ENCODE measurements at places on chromosomes 4 and X.

DNA sequence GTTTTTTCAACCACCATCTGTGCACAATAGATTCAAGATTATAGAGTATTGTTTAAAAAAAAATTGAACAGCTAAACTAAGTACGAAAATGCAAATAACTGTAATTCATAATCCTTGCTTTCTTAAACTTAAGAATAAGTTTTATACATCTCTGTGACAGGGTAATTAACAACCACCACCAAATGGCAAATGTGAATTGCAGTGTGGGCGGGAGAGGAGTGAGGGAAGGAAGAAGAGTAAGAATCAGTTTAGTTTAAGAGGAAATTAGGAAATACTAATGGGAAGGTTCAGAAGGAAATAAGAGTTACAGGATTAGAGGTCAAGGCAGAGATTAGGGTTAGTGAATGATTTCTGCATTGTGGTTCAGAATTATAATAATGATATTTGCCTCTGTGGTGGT lies 430.9 kb downstream of the SPRY1 start:
- no peak for DNase-seq

- DNase-seq: no peak
Measured at GRCh38 chr4:27787195-27787594, 926.6 kb downstream of the STIM2 start.

GRCh38 chr4:94957030-94957429 lies 199.3 kb downstream of the BMPR1B start:
- DNase-seq: no peak

DNA sequence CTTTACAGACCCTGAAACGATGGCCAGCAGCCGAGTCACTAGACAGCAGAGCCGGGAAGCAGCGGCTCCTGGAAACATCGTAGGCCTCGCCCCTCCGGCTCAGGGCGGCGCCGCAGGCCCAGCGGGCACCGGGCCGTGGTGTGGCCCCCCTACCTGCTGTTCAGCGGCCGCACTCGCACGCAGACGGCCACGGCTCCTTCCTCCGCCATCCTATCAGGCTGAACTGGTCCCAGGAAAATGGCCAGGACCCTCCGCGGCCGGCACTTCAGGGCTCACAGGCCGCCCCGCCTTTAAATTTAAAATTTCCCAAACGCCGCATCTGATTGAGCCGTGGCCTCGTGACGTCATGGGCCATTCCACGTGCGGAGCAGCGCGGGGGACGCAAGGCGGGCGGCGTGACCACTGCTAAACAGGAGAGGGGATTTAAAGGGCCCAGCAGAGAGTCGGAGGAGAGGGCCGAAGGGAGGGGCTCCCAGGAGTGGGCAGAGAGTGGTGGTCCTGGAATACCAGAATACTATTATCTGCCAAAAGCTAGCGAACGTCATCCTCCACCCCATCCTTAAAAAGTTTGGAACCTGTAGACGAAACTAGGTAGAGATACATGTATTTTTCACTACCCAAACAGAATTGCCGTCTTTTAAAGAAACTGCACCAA lies at the start of gene CENPE:
Gene CENPE (minus strand): TSS at position 233 of the 655 bp plus-strand sequence. CDS start 24 bp downstream, at position 209.
- DNase-seq: peak; percentile 67

- no peak for DNase-seq
Measured at GRCh38 chr4:13537011-13537831, 7.1 kb downstream of the NKX3-2 start.

DNA sequence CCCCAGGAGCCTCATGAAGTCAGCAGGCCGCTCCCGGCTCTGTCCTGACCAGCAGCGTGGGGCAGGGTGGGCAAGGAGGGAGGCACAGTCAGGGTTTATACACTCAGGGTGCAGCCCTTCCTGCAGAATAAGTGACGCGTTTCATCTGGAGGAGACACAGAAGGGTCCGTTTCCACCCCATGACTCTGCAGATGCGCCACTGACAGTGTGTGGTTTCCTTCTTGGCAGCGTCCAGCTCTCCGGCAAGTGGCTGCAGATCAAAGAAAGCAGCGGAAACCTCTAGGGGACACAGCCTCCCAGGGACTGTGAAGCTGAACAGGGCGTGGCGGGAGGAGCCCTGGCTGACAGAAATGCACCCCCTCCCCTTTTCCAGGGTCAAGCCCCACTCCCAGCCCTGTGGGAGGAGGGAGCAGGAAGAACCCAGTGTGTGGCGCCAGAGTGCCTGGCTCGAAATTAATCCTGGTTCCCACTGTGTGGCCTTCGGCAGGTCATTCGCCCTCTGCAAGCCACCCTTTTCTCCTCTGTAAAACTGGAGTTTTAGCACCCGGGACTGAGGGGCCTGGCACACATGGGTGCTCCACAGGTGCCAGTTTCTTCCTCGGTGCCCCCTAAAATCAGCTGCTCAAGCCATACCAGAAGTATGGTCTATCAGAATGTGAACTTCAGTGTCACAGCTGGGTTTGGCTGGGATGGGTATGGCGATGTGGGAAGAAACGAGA lies 17.3 kb upstream of the TBC1D14 start:
- DNase-seq: no peak

- no peak for DNase-seq
Measured at GRCh38 chr4:33890841-33891240, 2353.5 kb downstream of the ARAP2 start.

DNA sequence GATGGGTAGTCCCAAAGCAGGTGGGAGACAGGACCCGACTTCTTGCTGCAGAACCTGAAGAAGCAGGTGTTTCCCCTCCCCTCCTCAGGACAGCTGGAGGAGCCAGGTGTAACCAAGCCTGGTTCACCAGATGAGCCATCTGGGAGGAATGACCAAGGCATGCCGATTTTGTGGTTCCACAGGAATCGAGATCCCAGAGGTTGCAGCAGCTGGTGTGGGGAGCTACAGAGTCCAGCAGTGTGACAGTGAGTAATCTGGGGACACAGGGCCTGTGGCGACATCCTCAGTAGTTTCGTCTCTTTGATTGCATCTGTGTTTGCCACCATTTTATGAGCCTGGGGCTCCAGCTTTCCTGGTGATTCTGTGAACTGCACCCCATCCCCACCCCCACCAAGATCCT lies 2.6 kb upstream of the NDP start:
- no peak for DNase-seq

- DNase-seq: peak; percentile 37
Measured at GRCh38 chr4:48033825-48034413, 17.3 kb downstream of the NIPAL1 start.

- no peak for DNase-seq
Measured at GRCh38 chrX:6681521-6682145, 146.7 kb upstream of the VCX3A start.

DNA sequence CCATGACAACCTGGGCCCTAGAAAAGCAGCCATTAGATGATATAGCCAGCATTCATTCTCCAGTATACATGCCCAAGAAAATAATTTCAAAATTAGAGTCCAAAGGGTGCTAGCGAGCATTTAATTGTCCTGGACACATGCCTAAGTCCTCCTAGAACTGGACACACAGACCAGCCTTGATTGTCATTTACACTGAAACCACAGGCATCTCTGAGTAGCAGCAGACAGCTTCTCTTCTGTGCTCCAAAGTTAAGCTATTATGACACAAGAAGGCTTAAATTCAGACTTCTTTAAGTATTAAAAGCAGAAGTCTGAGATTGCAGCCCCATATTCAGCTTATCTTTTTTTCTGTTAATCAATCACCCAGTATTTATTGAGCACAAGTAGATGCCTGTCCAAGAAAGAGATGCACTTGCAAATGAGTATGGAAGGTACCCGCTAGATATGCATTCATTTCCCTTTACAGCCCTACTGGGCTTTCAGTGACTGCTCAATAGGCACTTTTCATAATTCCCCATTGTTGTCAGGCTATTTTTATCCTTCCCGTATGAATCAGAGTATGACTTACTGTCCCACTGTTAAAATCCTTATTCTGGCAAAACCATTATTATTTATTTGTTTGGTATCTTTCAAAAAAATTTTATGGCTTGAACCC lies 374.1 kb downstream of the FBXW7 start:
- DNase-seq: no peak

DNA sequence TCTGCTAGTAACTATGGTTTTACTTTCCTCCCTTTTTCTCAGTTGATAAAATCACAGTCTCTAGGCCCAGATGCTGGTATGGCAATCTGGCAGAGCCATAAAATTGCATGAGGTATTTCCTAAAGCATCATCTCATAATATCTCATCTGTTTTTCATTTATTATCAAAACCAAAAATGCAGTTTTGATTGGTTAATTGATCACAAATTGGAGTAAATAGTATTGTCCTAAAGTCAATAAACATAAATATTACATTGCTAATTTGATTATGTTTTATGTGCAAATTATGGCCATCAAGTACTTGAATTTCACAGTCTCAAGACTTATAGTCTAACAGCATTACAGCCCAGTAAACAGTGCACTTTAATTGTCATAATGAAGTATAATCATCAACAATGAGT lies 2365.6 kb downstream of the ARAP2 start:
- no peak for DNase-seq

DNA sequence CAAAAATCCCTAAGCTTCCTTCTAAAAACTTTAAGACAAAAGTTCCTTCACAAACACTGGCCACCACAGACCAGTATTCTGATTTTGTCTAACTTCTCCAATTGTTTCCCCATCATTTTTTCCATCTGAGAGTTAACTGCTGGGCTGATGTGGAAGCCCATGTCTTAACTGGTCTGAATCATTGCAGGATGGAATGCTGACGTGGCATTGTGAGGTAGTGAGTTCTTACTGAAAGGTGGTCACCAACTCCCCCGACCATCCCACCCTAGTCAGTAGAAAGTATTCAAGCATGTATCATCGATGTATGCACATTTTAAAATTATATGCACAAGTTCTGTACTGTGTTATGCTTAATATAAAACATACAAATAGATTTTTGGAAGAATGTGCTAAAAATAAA lies 99.1 kb upstream of the SMIM10 start:
- DNase-seq: no peak

- DNase-seq: no peak
Measured at GRCh38 chr4:101419336-101420135, 72.2 kb upstream of the PPP3CA start.

DNA sequence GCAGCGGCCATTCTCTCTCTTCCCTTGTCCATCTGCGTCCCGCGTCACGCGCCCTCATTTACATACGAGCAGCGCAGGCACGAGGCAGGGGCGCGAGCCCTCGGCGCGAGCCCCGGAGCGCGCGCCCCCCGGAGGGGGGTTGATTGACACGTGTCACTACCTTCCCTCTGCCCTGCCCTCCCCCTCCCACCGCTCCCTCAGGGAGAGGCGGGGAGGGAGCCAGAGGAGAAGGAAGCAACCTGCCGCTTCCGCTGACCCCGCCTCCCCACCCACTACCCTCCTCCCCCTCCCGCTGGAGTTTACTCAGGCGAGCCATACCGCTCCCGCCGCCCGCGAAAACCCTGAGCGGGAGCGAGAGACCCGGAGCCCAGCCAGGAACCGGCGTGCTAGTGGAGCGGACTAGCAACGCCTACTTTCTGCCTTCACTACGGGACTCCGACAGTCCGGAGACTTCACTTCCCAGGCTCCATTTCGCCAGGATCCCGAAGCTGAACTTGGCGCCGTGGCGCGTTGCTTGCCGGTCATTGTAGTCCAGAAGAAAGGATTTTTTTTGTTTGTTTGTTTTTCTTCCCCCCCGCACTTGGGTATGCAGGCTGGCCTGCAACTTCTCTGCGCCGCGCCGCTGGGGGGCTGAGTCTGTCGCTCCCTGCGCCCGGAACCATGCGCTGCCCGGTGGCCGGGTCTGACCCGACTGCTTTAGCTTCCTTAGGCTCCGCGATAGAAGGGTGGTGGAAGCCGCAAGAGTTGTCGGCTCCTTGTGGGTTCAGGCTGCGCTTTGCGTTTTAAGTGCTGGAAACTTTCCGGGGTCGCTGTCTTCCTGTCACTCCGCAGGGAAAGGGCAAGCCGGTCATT lies at the start of gene LCORL:
Gene LCORL (minus strand): TSS at position 36 of the 852 bp plus-strand sequence. CDS start 4 bp downstream, at position 32.
- peak; percentile 77 for DNase-seq

GRCh38 chrX:120797188-120797851 lies 78.3 kb downstream of the CT47B1 start:
- no peak for DNase-seq

- DNase-seq: no peak
Measured at GRCh38 chrX:154448484-154448883, 4.5 kb downstream of the FAM50A start.

GRCh38 chrX:110435196-110435595 lies 76.5 kb downstream of the RTL9 start:
- DNase-seq: no peak

DNA sequence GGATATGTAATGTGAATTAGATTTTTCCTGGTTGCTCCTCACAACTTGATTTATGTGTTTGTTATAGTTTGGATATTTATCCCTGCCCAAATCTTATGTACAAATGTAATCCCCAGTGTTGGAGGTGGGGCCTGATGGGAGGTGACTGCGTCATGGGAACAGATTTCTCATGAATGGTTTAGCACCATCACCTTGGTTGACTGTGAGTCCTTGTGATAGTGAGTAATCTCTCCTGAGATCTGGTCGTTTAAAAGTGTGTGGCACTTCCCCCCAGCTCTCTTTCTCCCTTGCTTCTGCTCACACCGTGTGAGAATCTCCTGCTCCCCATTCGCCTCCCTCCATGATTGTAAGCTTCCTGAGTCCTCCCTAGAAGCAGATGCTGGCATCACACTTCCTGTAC lies 2.2 kb downstream of the MID2 start:
- no peak for DNase-seq

GRCh38 chrX:74277846-74278245 lies 26.1 kb upstream of the ZCCHC13 start:
- DNase-seq: no peak

DNA sequence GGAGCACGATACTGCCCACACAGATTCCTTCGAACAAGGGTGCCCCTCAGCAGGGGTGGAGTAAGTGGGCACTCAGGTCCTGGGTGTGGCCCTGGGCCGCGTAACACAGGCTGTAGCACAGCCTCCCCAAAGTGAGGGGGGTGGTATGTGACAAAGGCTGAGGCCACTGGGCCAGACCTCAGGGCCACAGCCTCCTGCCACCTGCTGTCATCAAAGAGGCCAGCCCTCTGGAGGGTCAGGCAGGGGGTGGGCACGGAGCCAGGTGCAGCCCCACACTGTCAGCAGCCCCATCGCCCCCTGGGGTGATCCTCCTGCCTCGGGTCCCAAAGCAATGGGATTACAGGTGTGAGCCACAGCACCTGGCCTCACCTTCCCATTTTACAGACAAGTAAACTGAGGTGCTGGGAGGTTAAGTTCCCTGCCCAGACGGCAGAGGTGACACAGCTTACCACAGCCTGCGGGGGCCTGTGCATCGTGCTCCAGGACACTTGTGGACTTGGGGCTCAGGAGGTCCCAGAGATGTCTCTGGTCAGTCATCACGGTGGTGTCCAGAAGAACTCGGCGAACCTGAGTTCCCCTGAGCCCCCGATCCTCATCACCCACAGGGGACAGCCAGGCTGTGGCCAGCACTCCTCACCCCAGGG lies 27.5 kb upstream of the MXD4 start:
- no peak for DNase-seq

GRCh38 chr4:105630670-105631655 lies 77.5 kb downstream of the INTS12 start:
- DNase-seq: no peak

DNA sequence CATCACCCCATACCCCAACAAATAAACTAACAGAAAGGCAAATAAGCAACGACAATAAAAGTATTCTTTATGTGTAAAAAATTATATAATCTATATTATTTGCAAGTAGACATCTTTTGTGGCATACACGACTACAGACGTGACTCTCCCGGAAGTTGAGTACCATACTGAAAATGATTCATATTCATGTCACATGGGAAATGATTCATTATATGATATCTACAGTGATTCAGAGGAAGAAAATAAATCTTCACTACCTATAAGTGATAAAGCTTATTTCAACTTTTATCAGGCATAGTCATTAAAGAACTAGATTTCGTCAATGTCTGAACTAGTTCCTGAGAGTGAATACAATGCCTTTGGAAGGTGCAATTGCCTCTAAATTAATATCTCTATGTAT lies 4.6 kb upstream of the ANTXR2 start:
- no peak for DNase-seq

All from activated naive CD8-positive, alpha-beta T cell treated with anti-CD3 and anti-CD28 coated beads, Interleukin-2, amount 50 U/mL, for 16 hours (primary cell).